ENCODE measurements at places on chromosomes 12 and 14.

DNA sequence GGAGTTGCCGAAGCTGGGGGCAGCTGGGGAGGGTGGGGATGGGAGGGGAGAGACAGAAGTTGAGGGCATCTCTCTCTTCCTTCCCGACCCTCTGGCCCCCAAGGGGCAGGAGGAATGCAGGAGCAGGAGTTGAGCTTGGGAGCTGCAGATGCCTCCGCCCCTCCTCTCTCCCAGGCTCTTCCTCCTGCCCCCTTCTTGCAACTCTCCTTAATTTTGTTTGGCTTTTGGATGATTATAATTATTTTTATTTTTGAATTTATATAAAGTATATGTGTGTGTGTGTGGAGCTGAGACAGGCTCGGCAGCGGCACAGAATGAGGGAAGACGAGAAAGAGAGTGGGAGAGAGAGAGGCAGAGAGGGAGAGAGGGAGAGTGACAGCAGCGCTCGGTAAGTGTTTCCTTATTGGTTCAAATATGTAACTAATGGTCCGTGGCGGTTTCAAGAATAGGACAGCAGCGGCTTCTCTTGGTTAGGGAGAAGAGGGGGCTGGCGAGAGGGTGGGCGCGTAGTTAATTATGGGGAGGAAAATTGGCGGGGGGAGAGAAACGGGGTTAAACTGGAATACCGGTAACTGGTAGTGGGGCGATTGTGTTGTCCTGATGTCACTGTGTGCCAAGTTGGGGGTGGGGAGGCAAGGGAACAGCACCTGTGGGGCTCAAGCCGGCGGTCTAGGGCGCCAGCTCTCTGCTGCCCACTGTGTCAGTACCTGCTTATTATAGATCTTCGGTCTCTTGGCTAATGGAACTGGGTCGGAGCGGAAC, 8.4 kb downstream of the HOXC8 start:
- no peak for DNase-seq

DNA sequence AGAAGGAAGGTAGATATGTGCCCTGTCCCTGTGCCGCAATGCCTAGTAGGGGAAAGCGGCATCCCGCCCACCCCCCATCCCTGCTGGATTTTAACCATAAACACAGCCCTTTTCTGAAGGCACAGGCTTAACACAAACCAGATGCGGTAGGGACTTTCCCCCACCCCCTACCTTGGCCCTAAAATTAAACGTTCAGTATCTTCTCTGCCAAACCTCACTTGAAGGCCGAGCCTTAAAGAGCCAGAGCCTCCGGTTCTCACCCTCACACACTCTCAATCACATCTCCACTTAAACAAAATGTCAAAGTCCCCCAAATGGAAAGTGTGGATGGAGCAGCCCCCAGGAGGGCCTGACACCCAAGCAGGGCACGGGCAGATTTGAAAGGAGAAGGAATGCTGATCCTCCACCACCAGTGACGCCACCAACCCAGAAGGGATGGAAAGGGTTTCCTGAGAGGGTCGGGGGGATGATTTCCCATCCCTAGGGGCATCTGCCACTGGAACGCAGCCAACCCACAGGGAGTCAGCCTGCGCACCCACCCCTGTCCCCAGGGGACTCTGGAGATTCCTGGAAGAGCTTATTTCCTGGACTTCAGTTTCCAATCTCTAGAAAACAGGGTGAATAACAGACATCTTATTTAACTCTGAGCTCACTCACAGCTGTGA, 26.4 kb downstream of the ACTN1 start:
- peak; percentile 45 for DNase-seq

DNA sequence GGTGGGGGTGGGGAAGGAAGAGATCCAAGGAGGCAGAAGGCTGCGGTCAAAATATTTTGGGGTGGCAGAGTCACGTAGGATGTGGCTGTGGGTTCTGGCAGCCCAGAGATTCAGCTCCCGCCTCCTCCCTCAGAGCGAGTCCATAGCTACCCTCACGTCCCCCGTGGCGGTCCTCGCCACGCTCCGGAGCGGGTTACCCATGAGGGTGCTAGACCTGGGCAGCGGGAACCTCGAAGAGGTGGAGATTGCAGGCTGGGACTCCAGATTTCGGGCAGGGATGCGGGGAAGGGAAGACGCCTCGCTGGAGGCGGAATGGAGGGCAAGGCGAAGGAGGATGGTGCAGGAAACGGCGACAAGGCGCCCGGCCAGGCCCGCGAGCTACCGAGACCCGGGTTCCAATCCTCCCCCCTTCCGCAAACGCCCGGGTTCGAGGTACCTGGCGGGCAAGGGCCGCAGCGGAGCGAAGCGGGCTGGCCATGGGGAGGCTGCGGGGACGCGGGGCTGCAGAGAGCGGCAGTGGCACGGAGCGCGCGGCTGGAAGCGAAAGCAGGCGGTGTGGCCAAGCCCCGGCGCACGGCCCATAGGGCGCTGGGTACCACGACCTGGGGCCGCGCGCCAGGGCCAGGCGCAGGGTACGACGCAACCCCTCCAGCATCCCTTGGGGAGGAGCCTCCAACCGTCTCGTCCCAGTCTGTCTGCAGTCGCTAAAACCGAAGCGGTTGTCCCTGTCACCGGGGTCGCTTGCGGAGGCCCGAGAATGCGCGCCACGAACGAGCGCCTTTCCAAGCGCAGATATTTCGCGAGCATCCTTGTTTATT, 46.2 kb downstream of the BCAT1 start:
- no peak for DNase-seq

GRCh38 chr14:60266021-60266937, 17.3 kb downstream of the PPM1A start:
- DNase-seq = no peak

DNA sequence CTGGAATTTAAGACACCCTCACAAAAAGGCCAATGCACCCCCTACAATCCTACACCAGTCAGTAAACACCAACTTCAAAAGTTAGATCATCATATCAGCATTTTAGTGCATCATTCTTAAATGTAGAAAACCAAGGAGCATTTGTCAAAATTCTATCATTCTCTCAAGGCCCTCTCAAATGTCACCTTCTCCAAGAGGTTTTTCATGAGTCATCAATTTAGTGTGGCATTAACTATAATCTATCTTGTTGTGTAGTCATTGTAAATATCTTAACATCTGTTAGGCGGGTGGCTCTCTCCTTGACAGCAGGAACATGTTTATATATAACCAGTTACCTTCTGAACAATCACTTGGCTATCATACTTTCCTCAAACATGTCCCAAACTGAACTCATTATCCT, 62.1 kb upstream of the G2E3 start:
- no peak for DNase-seq
